WTC11 (cell line): ENCODE measurements at places on chromosomes 7 and 10. TPM values are rescaled to one million over a fixed set of nuclear protein-coding genes. Genes with fewer than 3 reads are reported as not detected.

ATOH7 gene
- 0.30 to 0.44 TPM (median 0.31 TPM) in 3 replicates for total RNA-seq

COBL gene
- 36.5 to 49.8 TPM (median 48.1 TPM) in 3 replicates for total RNA-seq

SNCG gene
- 8.4 to 14.3 TPM (median 12.0 TPM) in 3 replicates for total RNA-seq

AGAP6 gene
- total RNA-seq, result 16.8 to 19.0 TPM (median 17.3 TPM) in 3 replicates

SOSTDC1 gene
- total RNA-seq, result 0.09 to 0.23 TPM (median 0.15 TPM) in 3 replicates

SUN3 gene
- not detected in 3 replicates for total RNA-seq

CALHM3 gene
- 0.13 to 0.18 TPM (median 0.16 TPM) in 3 replicates for total RNA-seq

ATP5MK gene
- 284 to 307 TPM (median 305 TPM) in 3 replicates for total RNA-seq

MAT1A gene
- total RNA-seq, result 2.3 to 5.0 TPM (median 4.3 TPM) in 3 replicates

CPED1 gene
- total RNA-seq, result 0.30 to 0.98 TPM (median 0.44 TPM) in 3 replicates

KMT2C gene
- 38.9 to 45.4 TPM (median 40.8 TPM) in 3 replicates for total RNA-seq
